ELF-1 (cell line): ENCODE measurements at places on chromosomes 5 and 9.

GRCh38 chr9:132982458-132982857, 4.0 kb downstream of the GFI1B start:
- DNase-seq, result no peak

GRCh38 chr5:142342128-142342981, 17.5 kb upstream of the SPRY4 start:
- no peak for DNase-seq

DNA sequence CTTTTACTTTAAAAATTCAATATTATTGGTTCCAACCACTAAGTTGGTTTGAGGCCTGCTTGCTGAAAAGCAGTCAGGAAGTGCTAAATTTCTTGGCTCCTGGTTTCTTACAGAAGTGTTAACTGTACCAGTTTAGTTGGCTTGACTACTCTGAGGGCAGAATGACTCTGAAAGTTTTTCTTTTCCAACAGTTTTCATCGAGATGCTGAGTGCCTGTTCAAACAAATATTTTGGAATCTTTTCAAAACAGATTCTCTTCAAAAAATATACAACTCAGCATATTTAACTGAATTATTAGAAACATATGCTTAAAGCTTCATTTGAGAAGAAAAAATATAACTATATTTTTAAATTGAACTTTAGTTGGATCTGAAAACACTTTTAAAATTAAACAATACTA, 37.0 kb downstream of the SLC38A9 start:
- no peak for DNase-seq

- DNase-seq, result peak; percentile 69
These were observed 5.7 kb downstream of the SPARC start for GRCh38 chr5:151680944-151681427.

GRCh38 chr5:22699319-22699718, 153.8 kb downstream of the CDH12 start:
- DNase-seq, result no peak
